Stimulated activated CD4-positive, alpha-beta T cell treated with anti-CD3 and anti-CD28 coated beads, Interleukin-12 subunit alpha, Interleukin-12 subunit beta, amount 100 ng/mL, for 24 hours (primary cell): ENCODE measurements at places on chromosomes 5 and 9.

DNA sequence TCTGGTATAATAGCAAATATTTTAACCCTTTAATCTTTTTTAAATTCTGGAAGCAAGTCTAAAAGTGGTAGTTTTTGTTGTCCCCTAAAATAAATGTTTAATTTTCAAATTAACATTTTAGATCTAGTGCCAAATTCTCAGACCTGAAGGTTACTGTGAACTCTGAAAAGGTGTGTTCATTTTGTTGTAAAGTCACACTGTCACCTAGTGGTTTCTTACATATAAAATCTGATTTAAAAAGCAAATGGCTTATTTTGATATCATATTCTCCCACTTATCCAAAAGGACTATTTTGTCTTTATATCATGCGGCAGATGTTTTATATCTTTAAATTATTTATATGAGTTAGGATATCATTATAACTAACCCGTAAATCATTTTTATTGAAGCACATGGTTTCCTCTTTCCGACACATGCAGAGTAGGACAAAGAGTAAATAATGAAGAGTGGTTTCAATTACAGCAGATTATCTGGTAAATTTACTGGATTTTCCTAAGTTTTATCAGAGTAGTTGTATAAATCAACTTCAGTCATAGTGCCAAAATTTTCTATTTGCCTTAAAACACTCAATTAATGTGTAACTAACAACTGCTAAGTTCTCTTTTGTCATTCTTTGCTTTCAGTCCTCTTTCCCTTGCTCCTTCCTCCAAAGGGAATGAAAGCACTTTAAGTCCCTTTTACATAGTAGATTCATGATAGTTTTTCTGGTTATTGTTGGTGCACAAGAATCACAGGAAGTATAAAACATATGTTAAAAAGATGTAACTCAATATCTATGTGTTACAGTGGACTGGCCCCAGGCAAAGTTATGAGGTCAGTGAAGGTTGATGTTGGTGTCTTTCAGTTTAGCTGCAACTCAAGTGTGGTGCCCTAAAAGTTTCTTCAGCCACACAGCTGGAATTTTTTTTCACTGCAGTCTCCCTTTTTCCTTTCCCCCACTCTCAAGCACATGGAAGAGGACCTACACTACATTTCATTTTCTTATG is 189.6 kb downstream of the COX7C start:
- DNase-seq: no peak

DNA sequence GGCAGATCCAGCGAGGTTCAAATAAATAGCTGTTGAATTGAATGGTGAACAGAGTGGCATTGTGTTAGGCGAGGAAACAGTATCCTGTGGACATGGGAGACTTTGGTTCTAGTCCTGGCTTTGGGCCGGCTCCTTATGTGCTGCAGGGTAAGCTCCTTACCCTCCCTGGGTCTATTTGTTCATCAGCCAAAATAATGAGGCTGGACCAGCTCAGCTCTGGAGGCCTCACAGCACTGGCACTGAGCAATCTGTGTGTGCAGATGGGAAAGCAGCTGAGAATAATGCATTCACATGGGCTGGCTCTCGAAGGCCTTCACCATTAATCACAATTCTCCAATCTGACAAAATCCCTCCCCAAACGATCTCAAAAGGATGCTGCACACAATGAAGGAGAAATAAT is 81.9 kb downstream of the APBA1 start:
- no peak for DNase-seq

GRCh38 chr5:7397937-7398336 is 2.0 kb downstream of the ADCY2 start:
- DNase-seq: no peak

DNA sequence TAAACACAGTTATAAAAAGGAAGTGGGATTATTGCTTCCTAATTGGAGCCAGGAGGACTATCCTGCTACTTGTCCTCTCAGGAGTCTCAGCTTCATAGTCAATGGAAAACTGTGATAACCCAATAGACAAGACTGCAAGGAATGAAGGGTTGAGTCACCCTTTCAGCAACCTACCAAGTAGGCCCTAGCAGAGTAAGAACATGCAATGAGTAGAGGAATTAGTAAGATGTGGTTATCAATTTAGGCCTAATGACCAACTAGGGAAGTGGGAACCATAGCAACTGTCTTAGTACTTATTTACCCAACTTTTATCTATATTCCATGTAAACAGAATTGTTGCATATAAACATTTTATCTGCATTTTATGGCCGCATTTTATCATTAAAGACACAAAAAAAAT is 310.1 kb downstream of the RFX3 start:
- no peak for DNase-seq

DNA sequence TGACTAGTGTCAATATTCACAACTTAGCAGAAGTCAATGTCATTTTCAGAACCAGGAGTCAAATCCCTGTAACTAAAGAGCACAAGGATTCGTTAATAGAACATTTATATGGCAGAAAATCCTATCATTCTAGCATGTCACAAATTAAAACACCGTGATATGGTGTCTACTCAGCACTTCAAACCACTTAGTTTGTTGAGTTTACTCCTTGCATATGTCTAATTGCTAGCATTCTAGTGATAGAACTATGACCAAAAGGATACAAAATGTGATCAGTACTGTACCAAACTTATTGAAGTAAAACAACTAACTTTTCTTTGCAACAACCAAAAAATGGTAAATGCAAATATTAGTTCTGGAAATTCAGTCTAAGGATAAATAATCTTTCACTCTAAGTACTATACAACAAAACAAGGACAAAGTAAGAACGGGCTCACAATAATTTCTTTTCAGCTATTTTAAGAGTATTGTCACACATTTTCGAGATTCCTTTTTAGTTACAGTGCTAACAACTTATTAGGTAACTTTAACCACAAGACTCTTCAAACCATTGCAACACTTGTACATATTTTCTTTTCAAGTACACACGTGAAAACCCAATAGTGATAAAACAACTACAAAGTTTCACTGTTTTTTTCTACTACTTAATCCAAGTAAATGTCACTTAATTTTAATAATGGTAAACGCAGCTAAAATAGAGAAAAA is 845.2 kb upstream of the CDH10 start:
- DNase-seq: no peak

GRCh38 chr9:26133537-26133936 is 455.3 kb upstream of the TUSC1 start:
- DNase-seq: no peak

DNA sequence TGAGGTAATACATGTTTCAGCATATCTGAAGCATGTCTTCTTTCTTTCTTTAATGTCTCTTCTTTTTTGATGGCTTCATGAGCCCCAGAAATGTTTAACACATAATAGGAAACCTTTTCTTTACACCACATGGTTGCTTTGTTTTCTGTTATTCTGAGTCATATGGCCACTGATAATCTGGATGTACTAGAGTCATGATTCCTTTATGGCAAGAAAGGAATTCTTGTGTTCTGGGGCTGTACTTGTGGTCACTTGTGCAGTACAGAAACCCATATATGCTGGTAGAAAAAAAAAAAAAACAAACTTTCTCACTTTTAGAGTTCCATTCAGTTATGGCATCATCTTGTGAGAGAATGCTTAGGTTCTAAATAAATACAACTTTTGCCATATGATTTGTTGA is 1669.3 kb upstream of the CDH9 start:
- no peak for DNase-seq

DNA sequence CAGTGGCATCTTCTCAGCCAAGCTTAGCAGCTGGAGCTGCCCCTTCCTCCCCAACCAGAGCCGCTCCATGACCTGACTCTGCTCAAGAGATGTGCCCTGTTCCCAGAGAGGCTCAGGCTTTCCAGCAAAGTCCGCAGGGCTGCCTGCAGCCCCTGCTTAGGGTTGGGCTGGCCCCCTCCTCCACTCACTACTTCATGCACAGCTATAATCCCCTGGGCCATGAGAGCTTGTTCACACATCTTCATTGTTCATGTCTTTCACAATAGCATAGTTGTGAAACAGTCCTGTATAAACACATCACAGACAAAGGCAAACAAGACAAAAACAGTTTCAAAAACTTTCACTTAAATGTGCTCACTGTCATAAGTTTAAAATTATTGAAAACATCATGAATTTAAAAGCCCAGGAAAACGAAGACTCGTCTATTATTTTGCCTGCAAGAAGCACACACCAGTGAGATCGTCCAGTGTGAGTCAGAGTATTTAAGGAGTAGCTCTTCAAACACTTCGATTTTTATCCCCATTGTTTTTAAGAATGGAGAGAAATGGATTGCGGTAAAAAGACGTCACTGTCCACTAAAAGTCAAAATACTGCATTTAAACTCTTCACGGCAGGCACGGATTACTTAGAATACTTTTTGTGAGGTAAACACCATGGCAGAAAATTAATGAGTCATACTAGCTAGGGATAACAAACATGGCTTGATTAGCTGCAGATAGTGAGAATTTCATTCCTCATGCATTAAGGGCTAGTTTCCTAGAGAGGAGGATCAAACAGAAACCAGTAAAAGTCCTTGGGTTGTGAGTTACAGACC is 40.7 kb upstream of the S1PR3 start:
- DNase-seq: no peak

GRCh38 chr9:134502809-134503211 is 138.8 kb upstream of the COL5A1 start:
- no peak for DNase-seq

GRCh38 chr9:105500108-105500766 is 52.4 kb downstream of the FSD1L start:
- DNase-seq: no peak

GRCh38 chr9:16363073-16363781 is 507.2 kb downstream of the BNC2 start:
- DNase-seq: no peak

GRCh38 chr9:83509402-83509801 is 28.8 kb downstream of the FRMD3 start:
- DNase-seq: no peak

DNA sequence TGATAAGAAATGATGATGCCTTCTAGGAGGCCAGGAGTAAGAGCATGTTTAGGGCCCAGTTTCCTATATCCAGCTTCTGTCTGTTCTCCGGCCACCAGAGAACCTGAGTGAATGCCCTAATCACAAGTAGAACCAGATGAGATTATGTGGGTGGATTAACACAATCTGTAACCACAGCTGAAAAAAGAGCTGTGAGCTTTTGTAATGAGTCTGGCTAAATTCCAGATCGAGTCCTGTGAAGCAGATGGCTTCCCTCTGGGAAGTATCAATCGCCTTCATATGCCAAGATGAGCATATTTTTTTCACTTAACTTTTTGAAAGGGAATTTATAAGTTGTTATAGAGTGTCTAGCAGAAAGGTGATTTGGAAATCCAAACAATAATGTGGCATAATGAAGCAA is 99.8 kb downstream of the NNT start:
- DNase-seq: no peak

- no peak for DNase-seq
Measured at GRCh38 chr9:29556746-29557145, 1983.5 kb upstream of the C9orf72 start.

DNA sequence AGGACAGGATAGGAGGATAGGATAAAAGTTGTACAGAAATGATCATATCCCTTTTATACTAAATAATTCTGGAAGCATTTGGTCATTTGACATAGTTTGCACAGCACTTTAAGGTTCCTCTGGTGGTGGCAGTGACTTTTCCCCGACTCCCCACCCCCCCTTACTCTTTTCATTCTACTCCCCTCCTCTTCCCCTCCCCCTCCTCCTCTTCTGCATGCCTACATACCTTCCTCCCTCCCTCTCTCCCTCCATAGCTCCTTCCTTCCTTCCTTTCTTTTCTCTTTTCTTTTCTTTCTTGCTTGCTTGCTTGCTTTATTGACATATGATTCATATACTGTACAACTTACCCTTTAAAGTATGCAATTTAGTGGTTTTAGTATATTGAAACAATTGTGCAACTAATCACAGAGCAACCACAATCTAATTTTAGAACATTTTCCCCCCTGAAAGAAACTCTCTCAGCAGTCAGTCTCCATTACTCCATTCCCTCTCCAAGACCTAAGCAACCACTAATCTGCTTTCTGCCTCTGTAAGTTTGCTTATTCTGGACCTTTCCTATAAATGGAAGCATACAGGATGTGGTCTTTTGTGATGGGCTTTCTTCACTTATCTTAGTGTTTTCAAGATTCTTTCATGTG is 159.0 kb downstream of the HACD4 start:
- no peak for DNase-seq

DNA sequence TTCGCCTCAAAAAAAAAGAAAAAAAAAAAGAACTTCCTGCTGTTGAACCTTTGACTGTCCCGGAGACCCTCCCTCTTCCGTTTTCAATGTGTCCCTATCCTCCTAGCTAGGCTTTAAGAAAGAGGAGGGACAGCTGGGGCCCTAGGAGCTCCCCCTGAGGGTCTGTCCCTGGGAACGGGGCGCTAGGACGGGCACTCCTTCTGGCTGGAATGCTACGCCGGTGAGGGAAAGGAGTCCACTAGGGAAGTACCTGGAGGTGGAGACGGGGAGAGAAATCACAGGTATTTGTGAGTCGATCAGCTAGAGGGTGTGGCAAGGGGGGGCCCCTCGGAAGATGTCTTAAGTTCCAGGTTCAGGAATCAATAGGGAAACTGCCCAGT is 4.6 kb downstream of the SIT1 start:
- DNase-seq: no peak

DNA sequence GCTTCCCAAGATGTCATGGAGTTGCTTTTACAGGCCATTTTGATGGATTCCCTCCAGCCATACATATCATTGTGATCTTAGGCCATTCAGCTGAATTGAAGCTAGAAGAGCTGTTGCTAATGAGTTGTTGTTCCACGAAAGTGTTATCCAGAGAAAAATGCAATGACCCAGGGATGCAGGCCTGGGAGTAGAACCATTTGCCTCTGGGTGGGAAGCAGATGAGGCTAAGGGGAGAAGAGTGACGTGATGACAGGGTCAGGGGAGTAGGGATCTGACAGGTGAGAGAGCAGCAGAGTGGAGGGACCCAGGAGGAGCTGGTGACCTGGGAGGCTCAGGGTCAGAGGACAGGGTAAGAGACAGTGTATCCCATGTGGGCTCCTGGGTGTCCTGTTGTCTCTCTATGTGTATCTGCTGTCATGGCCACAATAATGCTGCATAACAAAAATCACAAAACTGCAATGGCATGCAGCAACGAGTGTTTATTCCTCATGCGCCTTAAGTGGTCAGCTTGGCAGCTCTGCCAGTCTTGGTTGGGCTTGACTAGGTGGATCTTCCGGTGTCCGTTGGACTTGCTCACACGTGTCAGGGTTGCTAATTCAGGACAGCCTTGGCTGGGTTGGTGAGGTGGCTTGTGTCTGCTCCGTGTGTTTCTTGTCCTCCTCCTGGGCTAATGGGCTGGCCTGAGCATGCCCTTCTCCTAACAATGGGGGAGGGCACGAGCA is 90.6 kb downstream of the LIFR start:
- no peak for DNase-seq

GRCh38 chr5:65623482-65623881 is 651 bp downstream of the TRIM23 start:
- DNase-seq: no peak

- peak; percentile 10 for DNase-seq
Measured at GRCh38 chr9:89603767-89604665, 796 bp upstream of the GADD45G start.

GRCh38 chr5:169299663-169300467 is 1.1 kb downstream of the SLIT3 start:
- DNase-seq: no peak

DNA sequence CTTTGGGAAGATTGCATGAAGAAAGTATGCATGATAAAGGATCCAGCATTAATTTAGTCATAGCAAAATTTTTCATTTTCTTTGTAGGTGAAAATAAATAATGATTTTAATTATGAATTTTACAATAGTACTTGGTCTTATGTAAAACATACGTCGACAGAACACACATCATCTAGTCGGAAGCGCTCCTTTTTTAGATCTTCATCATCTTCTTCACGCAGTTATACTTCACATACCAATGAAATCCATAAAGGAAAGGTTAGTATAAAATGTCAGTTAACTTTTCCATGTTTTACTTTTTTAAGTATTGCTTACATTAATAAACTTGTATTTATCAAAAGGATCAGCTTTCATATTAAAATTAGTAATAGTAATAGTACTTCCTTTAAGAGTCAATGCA is 35.8 kb downstream of the C7 start:
- DNase-seq: no peak
